ENCODE measurements at places on chromosomes 13 and 19. TPM values are rescaled to one million over a fixed set of nuclear protein-coding genes. Genes with fewer than 3 reads are reported as not detected.

The ZSCAN4 gene
- total RNA-seq, result not detected

The HCN2 gene
- total RNA-seq, result 0.75 TPM

The LILRB4 gene
- total RNA-seq, result not detected

The CNN2 gene
- 606 TPM for total RNA-seq

The RFXANK gene
- total RNA-seq, result 122 TPM

The DDX49 gene
- 37.9 TPM for total RNA-seq

The PRR12 gene
- 67.6 TPM for total RNA-seq

The PET100 gene
- 182 TPM for total RNA-seq

The CNN1 gene
- 16.2 TPM for total RNA-seq

The NAPSA gene
- total RNA-seq, result 1.9 TPM

The CERS1 gene
- total RNA-seq, result 25.5 TPM

The C19orf18 gene
- 0.51 TPM for total RNA-seq

The FBXO27 gene
- 16.6 TPM for total RNA-seq

The CPAMD8 gene
- 19.7 TPM for total RNA-seq

The HOOK2 gene
- total RNA-seq, result 67.5 TPM

The KLK10 gene
- total RNA-seq, result 0.80 TPM

The ATP8A2 gene
- 3.0 TPM for total RNA-seq

The FARP1 gene
- total RNA-seq, result 266 TPM

The TMED1 gene
- total RNA-seq, result 34.5 TPM

The IGFL3 gene
- 2.1 TPM for total RNA-seq

The DACH1 gene
- total RNA-seq, result 1.2 TPM

The MCEMP1 gene
- not detected for total RNA-seq

The CD37 gene
- total RNA-seq, result not detected

The EFNA2 gene
- 30.7 TPM for total RNA-seq

The SYNE4 gene
- 17.9 TPM for total RNA-seq

The TUBA3C gene
- total RNA-seq, result not detected

The DCT gene
- total RNA-seq, result not detected

The ZNF580 gene
- 27.3 TPM for total RNA-seq

The ICAM5 gene
- total RNA-seq, result 11.5 TPM

The PCID2 gene
- total RNA-seq, result 70.5 TPM

The CEACAM16 gene
- not detected for total RNA-seq

The FRY gene
- total RNA-seq, result 23.0 TPM

The ZSCAN18 gene
- total RNA-seq, result 112 TPM
